Gastroesophageal sphincter (tissue), 4 donors: ENCODE measurements at places on chromosomes 7 and 10. TPM values are rescaled to one million over a fixed set of nuclear protein-coding genes. Genes with fewer than 3 reads are reported as not detected.

ASNS gene
- 12.9 TPM for total RNA-seq

FUOM gene
- total RNA-seq = 5.4 TPM

SEMA3D gene
- 0.27 TPM for total RNA-seq

LRRC17 gene
- total RNA-seq = 7.6 TPM

PPP1R17 gene
- total RNA-seq = not detected

OPALIN gene
- not detected for total RNA-seq

DENND2A gene
- total RNA-seq = 28.6 TPM

SPDYE16 gene
- 3.7 TPM for total RNA-seq

COL17A1 gene
- total RNA-seq = 10.7 TPM

SORBS1 gene
- 1,982 TPM for total RNA-seq

ZMIZ2 gene
- 27.1 TPM for total RNA-seq

NEUROG3 gene
- total RNA-seq = not detected

SPDYE6 gene
- not detected for total RNA-seq

OPN4 gene
- total RNA-seq = not detected

AKR1C3 gene
- total RNA-seq = 32.2 TPM

OR2A42 gene
- total RNA-seq = not detected

ELMO1 gene
- total RNA-seq = 54.0 TPM

TAS2R3 gene
- 1.5 TPM for total RNA-seq

P4HA1 gene
- 36.2 TPM for total RNA-seq

ATRNL1 gene
- total RNA-seq = 0.93 TPM

ASZ1 gene
- not detected for total RNA-seq

SNX8 gene
- 10.2 TPM for total RNA-seq

HOXA5 gene
- total RNA-seq = 34.6 TPM

NSMCE4A gene
- 65.2 TPM for total RNA-seq

CYP3A4 gene
- not detected for total RNA-seq

NME8 gene
- total RNA-seq = not detected

RARRES2 gene
- 156 TPM for total RNA-seq

KCNH2 gene
- 63.8 TPM for total RNA-seq

AUTS2 gene
- total RNA-seq = 12.2 TPM

CPN1 gene
- total RNA-seq = not detected

LHPP gene
- 14.5 TPM for total RNA-seq

CAV2 gene
- total RNA-seq = 157 TPM

PARD3 gene
- total RNA-seq = 101 TPM

GPR85 gene
- total RNA-seq = not detected

SPDYE2B gene
- total RNA-seq = not detected

DYNC1I1 gene
- total RNA-seq = 7.6 TPM

CCL24 gene
- not detected for total RNA-seq

RBM28 gene
- total RNA-seq = 14.9 TPM

LLCFC1 gene
- total RNA-seq = not detected

VSIR gene
- 34.7 TPM for total RNA-seq

PTPN20 gene
- 0.94 TPM for total RNA-seq

IFIT5 gene
- total RNA-seq = 26.8 TPM

PRKAR2B gene
- 100 TPM for total RNA-seq

LRWD1 gene
- total RNA-seq = 11.4 TPM

ABCB1 gene
- 5.9 TPM for total RNA-seq

ZNF479 gene
- total RNA-seq = not detected

LIPJ gene
- total RNA-seq = not detected

IFIT1B gene
- total RNA-seq = not detected

BTBD16 gene
- not detected for total RNA-seq

RAPGEF5 gene
- total RNA-seq = 29.8 TPM

AIMP2 gene
- total RNA-seq = 33.5 TPM

HTR5A gene
- not detected for total RNA-seq

SPDYE1 gene
- total RNA-seq = not detected
